ENCODE measurements at places on chromosomes 4 and X. TPM values are rescaled to one million over a fixed set of nuclear protein-coding genes. Genes with fewer than 3 reads are reported as not detected.
A peak's percentile ranks its signal among the peaks of the same experiment; 100 is the strongest.

- no peak for DNase-seq
Observed at GRCh38 chr4:169272265-169272886, 1.6 kb upstream of the SH3RF1 start.

GRCh38 chr4:139761461-139761860 is 95.8 kb downstream of the MGST2 start:
- DNase-seq, result no peak

- peak; percentile 8 for DNase-seq
Observed at GRCh38 chrX:134377537-134377936, 82.4 kb upstream of the HPRT1 start.

- DNase-seq, result no peak
Observed at GRCh38 chr4:7429601-7430078, 5.1 kb downstream of the PSAPL1 start.

- no peak for DNase-seq
Observed at GRCh38 chrX:114365065-114365834, 218.6 kb upstream of the HTR2C start.

DNA sequence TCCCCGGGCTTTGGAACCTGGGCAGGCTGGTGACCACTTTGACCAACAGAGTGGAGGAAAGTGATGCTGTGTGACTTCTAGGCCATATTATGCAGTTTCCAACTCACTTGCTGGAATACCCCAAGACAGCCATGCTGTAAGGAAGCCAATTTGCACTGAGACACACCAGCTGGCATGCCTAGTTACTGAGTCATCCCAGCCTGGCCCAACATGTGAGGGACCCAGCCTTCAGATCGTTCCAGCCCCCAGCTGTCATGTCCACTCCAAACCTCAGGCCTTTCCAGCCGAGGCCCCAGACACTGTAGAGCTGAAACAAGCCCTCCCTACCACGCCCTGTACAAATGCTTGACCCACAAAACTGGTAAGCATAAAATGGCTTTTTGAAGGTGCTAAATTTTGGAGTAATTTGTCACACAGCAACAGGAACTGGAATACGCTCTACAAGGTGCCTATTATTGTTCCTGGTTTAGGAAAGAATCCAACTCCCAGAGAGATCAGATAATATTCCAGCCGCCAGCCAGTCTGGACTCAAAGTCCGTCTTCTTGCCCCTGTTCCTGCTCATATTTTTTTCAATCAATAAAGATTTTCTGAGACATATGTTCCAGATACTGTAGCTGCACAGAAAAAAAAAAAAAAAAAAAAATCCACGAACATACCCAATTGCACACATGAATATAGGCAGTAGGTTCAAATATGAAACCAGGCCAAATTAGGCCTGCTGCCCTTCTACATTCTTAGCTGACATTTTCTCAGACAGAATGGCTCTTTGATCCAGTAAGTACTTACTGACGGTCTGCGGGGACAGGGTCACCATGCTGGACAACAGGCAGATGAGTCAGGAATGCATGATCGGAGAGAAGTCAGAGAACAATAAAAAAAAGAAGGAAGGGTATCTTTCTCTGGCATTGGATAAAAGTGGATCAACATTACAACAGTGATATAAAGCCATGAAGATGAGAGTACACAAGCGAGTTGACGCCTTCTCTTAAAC is 35.1 kb downstream of the SH3KBP1 start:
- DNase-seq, result no peak

GRCh38 chr4:167150587-167150986 is 83.7 kb downstream of the SPOCK3 start:
- DNase-seq, result no peak

GRCh38 chrX:30489323-30489722 is 88.2 kb downstream of the TASL start:
- no peak for DNase-seq

DNA sequence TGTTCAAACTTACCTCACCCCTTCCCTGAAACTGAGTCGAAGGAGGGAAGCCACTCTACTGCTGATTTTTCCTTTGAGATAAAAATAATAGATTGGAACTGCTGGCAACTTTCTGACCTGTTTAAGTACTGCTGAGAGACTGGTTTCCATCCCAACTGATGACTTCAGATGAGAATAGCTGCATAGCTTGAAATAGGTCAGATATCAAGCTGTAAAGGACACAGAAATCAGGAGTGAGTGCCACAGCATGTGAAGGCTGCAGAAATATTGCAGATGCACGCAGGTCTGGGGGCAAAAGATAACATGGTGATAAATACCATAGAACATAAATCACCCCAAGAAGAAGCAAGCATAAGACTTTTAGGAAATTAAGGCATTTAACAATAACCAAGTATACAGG is 923.2 kb downstream of the SH3BGRL start:
- DNase-seq, result no peak

DNA sequence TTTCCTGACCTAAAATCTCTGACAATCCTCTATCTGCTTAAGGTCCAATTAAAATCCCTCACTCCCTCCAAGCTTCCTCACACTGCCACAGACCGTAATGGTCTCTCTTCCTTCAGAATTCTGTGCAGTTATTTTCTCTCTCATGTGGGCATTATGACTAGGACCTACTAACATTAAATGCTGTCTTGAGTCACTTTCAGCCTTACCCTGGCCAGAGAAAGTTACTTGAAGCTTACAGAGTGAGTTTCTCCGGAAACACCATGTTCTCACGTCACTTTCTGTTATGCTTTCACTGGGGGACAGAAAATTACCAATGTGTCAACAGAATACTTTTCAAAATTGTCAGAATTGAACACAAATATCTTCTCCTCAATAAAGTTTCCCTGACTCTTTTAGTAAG is 271.8 kb downstream of the INPP4B start:
- DNase-seq, result no peak

Gene COPS4
- 135 TPM for total RNA-seq

Gene MTTP
- not detected for total RNA-seq

Gene DMRTC1
- total RNA-seq, result not detected

Gene RIBC1
- total RNA-seq, result 0.32 TPM

Gene DUSP21
- total RNA-seq, result not detected

Data from pulmonary artery endothelial cell (primary cell).